ENCODE measurements at places on chromosomes 7 and 10.

- DNase-seq: no peak
Observed at GRCh38 chr7:98178321-98178720, 32.9 kb upstream of the BHLHA15 start.

DNA sequence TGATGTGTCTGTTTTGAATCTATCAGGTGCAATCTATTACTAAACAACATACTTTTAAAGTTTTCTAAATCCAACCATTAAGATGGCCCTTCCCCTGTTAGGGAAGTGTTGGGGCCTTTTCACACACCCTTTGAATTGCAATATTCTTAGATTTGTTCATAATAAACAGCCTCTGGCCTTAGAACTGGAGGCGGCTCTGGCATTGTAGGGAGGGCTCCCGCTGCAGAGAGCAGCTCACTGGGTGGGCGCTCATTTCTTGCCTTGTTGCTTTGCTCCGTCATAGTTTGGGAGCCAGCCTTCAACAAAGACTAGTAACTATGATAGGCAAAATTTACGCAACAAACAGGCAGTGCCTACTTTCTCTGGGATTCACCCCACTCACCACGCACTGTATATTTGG is 4.2 kb upstream of the HOXA10 start:
- DNase-seq: no peak

DNA sequence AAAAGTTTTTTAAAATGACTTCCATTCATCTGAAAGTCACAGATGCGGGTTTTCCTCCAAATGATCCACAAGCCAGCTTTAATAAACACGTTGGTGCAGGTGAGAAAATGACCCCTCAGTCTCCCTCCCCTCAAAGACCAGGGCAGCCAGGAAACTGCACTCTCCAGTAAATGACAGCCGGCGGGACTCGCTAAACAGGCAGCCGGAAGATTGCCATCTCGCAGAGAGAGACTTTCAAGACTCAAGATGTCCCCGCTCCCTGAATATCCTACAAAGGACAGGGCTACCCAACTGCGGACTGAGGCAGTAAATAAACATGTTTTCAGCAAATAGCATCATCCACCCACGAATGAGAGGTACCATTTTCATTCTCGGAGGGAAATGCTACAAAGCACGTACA is 116.8 kb downstream of the DIP2C start:
- no peak for DNase-seq

GRCh38 chr10:77593771-77594470 is 43.7 kb downstream of the KCNMA1 start:
- no peak for DNase-seq

- DNase-seq: no peak
Observed at GRCh38 chr7:120988591-120989256, at the start of gene CPED1. TSS of gene CPED1 (plus strand) at chr7:120988711. CDS start at chr7:120989622, 911 bp downstream.

- DNase-seq: peak; percentile 18
Observed at GRCh38 chr7:16465469-16466361, at the start of gene SOSTDC1. TSS of gene SOSTDC1 (minus strand) at chr7:16465738. CDS start at chr7:16465668, 70 bp downstream.

DNA sequence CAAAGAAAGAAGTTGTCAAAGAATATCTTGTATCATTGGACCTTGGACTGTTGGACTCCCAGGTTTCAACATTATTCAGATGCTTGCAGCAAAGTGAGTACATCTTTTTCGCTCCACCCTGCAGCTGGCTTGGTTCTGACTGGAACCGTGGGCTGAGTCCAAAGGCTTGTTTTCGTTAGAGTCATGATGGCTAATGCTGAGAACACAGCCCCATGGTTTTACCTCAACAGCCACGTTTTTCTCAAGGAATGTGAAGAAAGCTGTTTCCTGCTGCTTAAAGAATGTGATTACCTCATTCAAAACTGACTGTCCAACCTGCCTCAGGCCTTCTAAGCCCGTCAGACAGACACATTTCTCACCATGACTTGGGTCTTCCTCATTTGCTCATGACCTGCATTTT is 69.5 kb downstream of the STEAP1B start:
- DNase-seq: no peak

GRCh38 chr7:117683430-117684175 is 189.6 kb downstream of the CTTNBP2 start:
- no peak for DNase-seq

DNA sequence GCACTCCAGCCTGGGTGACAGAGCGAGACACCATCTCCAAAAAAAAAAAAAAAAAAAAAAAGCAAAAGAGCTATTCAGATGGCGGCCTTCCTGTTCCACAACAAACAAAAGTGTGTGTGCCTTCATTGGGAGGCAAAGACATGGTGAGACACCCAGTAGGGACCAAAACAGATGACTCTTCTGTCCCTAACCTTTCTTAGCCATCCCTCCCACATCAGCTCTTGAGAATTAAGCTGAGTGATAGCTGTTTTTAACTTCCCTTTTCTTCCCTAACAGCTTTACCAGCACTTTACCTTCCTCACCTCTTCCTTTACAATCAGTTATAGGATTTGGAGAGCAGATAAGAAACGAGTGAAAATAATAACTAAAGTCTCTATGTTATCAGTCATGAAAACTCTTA is 48.2 kb downstream of the ARMH3 start:
- no peak for DNase-seq

DNA sequence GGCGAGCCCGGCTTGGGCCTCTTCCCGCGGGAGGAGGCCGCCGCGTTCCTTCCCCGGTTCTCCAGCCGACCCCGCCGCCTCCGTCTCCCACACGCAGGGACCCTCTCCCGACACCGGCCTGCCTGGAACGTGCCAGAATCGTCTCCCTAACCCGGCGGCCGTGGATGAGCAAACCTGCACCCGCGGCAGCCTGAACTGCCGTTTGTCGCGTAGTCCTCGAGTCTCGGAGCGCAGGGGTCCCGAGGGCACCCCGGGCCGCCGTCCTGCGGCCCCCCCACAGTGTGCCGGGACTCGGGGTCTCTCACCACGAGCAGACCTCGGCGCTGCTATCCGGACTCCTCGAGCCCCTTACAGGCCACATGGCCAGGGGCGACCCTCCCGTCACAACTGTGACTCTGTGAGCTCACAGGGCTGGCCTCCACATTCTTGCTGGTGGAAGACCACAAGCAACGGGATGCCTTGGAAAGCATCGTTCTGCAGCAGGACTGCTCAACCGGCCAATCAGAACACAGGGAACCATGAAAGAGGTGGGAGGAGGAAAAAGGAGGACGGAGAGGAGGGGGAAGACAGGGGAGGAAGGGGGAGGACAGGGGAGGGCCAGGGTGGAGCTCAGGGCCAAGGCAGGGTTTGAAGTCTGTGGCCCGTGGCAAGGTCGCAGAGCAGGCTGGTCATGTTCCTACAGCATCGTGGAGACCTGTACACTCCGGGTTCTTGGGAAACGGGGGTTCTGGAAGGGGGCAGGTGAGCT is 276.9 kb downstream of the DNAJB6 start:
- no peak for DNase-seq

GRCh38 chr7:131279044-131279443 is 48.6 kb upstream of the MKLN1 start:
- no peak for DNase-seq

DNA sequence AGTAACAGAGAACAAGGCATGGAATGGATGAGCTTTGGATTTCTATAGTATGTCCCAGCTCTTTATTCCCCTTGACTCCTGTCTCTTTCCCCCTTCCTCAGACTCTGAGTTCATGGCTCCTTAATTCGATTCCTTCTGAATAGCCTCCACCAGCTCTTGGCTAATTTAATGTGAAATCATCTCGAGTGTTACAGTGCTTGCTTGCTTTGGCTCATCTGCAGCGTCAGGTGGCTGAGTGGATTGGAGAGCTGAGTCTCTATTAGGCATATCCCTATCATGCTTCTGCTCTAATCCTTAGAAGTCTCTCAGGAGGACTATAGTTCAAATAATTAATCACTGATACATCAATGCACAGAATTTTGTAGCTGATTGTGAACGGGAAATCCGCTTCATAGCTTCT is 134.6 kb downstream of the LRRC4 start:
- no peak for DNase-seq

- DNase-seq: no peak
Observed at GRCh38 chr7:107660381-107661080, at the start of gene SLC26A4. TSS of gene SLC26A4 (plus strand) at chr7:107660828. CDS start at chr7:107661642, 814 bp downstream.

- DNase-seq: no peak
Observed at GRCh38 chr7:13055732-13056368, 368.4 kb downstream of the ARL4A start.

GRCh38 chr7:152363798-152364197 is 72.0 kb downstream of the KMT2C start:
- no peak for DNase-seq

DNA sequence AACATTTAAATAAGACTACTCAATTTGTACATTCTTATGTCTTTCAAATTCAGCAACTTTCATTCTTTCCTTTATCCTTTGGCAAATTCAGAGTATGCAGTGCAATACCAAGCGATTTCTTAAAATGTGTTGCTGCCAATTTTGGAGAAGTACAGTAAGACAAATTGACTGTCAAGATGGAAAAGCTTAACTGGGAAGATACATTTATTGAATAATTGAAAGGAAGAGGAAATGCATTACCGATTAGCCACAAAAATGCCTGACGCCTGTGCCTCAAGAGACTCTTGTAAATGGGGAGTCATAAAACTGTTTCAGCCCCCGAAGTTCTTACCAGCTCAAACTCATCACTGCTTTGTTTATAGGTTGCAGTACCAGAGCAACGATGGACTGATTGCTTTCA is 373.3 kb upstream of the GALNT17 start:
- DNase-seq: no peak

- DNase-seq: no peak
Observed at GRCh38 chr7:40822861-40823260, 688.1 kb downstream of the SUGCT start.

DNA sequence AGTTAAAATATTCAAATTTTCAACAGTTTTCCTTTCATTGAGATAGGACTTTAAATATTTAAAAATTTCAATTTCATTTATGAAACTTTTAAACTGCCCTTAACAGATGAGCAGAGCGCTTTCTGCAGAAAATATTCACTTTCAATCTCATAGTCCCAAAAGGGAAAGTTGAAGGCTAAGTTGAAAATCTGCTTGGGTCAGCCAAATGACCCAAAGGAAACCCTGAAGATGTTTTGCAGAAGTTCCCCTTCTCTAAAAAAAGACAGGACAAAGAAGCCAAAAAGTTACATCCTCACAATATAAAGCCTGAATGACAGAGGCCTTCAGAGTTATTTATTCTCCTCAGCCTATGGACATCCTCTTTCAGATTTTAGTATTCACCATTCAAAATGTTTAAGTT is 17.6 kb upstream of the SCIN start:
- no peak for DNase-seq

GRCh38 chr10:122939856-122940543 is 14.0 kb downstream of the C10orf88 start:
- no peak for DNase-seq

DNA sequence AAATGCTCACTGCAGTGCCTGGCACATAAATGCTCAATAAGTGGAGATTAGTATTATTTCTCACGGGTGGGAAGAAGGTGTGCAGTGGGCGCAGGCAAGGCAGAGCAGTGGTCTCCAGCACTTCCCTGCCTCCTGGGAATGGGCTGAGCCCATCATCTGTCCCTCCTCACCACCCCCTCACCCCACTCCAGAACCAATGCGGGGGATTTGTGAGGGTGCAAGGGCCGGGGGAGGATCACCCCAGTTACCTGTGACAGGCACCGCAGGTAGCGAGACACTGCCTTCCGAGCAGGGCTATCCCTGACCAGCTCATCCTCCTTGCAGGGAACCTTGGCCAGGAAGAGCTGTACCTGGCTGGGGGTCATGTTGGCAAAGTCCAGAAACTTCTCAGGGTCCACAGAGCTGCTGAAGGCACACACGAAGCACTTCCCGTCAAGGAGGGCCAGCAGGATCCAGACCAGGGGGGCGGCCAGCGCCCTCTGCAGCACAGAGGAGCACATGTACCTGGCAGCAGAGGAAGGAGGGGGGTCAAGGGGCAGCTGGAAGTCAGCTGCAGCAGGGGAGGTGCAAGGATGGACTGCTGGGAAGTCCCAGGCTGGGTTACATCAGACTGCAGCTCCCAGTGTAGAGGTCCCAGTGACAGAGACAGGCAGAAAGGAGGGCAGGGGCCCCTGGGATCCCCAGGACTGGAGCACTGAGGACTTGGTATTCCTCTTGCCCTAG is 2.8 kb downstream of the CALHM3 start:
- DNase-seq: no peak

DNA sequence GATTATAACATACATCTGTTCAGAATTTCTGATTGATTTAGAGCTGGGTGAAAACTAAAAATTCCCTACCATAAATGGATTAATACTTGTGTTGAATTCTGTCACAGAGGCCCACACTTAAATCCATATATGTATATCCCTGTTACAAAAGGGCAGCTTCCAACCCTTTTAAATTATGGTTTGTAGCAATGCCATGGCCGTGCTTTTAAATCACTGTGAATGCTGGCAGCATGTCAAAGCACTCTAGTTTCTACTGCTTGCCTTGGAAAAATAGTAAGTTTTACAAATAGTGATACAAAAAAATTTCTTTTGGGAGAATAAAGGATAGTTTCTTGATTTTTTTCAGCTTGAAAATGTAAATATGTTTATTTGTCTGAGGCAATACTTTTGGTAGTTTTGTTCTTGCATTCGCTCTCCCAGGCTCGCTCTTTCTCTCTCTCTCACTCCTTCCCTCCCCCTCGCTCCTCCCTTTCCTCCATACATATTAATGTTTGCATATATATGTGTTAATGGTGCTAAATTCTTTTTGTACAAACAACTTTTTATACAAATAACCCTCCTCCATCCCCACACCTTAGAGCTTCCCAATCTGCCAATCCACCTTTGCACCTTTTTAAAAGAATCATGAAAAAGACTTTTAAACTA is 29.8 kb downstream of the TES start:
- DNase-seq: no peak

- peak; percentile 84 for DNase-seq
Observed at GRCh38 chr7:100369105-100369504, 4.2 kb upstream of the PILRA start.

- no peak for DNase-seq
Observed at GRCh38 chr10:88971221-88972061, 18.9 kb upstream of the ACTA2 start.

DNA sequence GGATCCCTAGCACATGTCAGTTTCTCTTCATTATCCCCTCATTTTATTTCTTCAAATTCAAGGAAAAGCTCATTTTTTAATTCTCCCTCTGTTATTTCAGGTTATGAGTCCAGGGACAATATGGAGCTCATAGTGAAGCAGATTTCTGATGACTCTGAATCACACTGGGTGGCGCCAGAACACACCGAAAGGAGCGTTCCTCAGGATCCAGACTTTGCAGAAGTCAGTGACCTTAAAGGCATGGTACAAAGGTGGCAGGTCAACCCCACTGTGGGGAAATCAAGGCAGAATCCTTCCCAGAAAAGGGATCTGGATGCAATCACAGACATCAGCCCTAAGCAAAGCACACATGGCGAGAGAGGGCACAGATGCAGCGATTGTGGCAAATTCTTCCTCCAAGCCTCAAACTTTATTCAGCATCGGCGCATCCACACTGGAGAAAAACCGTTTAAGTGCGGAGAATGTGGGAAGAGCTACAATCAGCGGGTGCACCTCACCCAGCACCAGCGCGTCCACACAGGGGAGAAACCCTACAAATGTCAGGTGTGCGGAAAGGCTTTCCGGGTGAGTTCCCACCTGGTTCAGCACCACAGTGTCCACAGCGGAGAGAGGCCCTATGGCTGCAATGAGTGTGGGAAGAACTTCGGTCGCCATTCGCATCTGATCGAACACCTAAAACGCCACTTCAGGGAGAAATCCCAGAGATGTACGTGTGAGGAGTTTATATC is 21.4 kb downstream of the ZKSCAN5 start:
- no peak for DNase-seq

- no peak for DNase-seq
Observed at GRCh38 chr10:74541375-74541774, 285.0 kb upstream of the KAT6B start.

GRCh38 chr10:129123428-129123827 is 343.6 kb upstream of the MGMT start:
- DNase-seq: no peak

GRCh38 chr7:157495594-157495993 is 158.8 kb downstream of the DNAJB6 start:
- no peak for DNase-seq

GRCh38 chr10:71458387-71458786 is 61.7 kb downstream of the CDH23 start:
- DNase-seq: no peak
